H9 (cell line): ENCODE measurements at places on chromosomes 2 and 18. TPM values are rescaled to one million over a fixed set of nuclear protein-coding genes. Genes with fewer than 3 reads are reported as not detected.

- H3K4me3 ChIP-seq: no peak overlapping the region
- no peak overlapping the region for H3K27ac ChIP-seq
- H3K27me3 ChIP-seq: no peaks in the 10 kb centered on the region
- no peaks in the 10 kb centered on the region for H3K36me3 ChIP-seq
- H3K4me1 ChIP-seq: no peaks in the 10 kb centered on the region
These were observed 162.4 kb upstream of the NABP1 start for GRCh38 chr2:191515551-191515950.

- no peak for DNase-seq
- no peak overlapping the region for H3K4me3 ChIP-seq
- peaks cover 2% of the 10 kb centered on the region for H3K4me1 ChIP-seq
- no peak overlapping the region for H3K27ac ChIP-seq
- no peaks in the 10 kb centered on the region for H3K36me3 ChIP-seq
These were observed 57.2 kb downstream of the LIPG start for GRCh38 chr18:49618742-49619681.

- H3K4me1 ChIP-seq: no peaks in the 10 kb centered on the region
- H3K27ac ChIP-seq: no peak overlapping the region
- no peaks in the 10 kb centered on the region for H3K36me3 ChIP-seq
- peak; percentile 37 for DNase-seq
These were observed 32.7 kb upstream of the SERTAD2 start for GRCh38 chr2:64686283-64686956.

DNA sequence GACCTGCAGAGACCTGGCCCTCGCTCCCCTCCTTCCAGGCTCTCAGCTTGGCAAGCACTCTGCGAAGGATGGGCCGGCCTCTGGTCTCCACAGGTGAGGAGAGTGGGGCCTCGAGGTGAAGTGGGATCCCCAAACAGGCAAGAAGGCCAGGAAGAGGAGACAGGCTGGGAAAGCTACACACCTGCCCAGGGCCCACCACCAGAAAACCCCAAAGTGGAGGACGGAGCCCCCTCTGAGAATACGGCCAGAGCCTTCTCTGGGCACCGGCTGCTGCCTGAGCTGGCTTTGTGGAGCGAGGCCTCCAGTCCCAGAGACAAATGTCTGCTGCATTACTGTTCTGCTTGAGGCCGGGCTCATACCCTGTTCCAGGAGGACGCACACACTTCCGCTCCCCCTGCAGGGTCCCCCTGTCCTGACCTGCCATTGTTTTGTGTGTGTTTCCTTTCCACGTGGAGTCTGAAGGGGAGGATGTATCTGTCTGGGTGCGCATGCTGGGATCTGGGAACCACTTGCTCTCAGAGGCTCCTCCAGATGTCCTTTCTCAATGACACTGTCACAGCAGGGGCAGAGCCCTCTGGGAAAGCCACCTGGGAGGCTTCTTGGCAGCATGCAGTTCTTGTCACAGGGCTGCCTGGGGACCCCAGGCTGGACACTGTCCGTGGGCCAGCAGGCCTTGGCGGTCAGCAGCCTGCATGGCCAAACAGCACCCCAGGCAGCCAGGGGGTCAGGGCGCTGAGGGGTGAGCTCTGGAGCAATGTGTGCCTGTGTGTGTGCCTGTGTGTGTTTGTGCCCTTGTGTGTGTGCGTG, 20.8 kb downstream of the KCNF1 start:
- H3K36me3 ChIP-seq: no peaks in the 10 kb centered on the region
- no peaks in the 10 kb centered on the region for H3K27me3 ChIP-seq
- DNase-seq: no peak
- no peak overlapping the region for H3K4me3 ChIP-seq

DNA sequence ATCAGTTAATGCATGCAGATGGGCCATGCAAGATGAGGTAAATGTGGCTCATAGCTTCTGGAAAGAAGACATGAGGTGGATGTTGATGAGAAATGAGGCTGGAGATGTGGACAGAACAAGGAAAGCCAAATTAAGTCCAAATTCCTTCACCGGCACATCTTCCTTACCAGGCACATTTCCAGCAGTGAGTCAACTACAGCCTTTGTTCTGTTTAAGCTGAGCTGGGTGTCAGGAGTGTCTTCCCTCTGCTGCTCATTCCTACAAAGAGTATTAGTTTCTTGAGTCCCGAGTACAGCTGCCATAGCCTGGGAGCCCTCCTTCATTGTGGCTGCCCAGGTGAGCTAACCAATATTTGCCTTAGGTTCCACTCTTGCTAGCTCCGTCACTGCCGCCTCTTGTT, 945.0 kb downstream of the SLC4A3 start:
- H3K4me3 ChIP-seq: no peak overlapping the region
- no peaks in the 10 kb centered on the region for H3K4me1 ChIP-seq
- no peaks in the 10 kb centered on the region for H3K36me3 ChIP-seq
- H3K27ac ChIP-seq: no peak overlapping the region
- no peaks in the 10 kb centered on the region for H3K27me3 ChIP-seq

GRCh38 chr2:237732070-237732469, 66.5 kb upstream of the RBM44 start:
- no peak for DNase-seq
- peaks cover 10% of the 10 kb centered on the region; the same call in 1 of the 2 replicates for H3K4me1 ChIP-seq
- no peak overlapping the region for H3K4me3 ChIP-seq
- peaks cover 3% of the 10 kb centered on the region; the same call in 1 of the 3 replicates for H3K36me3 ChIP-seq
- no peak overlapping the region for H3K27ac ChIP-seq
- no peaks in the 10 kb centered on the region for H3K27me3 ChIP-seq

GRCh38 chr2:241900251-241901017, 30.9 kb downstream of the RTP5 start:
- no peak overlapping the region for H3K4me3 ChIP-seq
- no peak overlapping the region for H3K27ac ChIP-seq
- no peaks in the 10 kb centered on the region; the same call in 1 of the 2 replicates for H3K4me1 ChIP-seq
- H3K36me3 ChIP-seq: no peaks in the 10 kb centered on the region

- no peak overlapping the region for H3K4me3 ChIP-seq
- H3K27ac ChIP-seq: no peak overlapping the region
- H3K27me3 ChIP-seq: no peaks in the 10 kb centered on the region
- no peak for DNase-seq
These were observed 2.2 kb upstream of the POLR2D start for GRCh38 chr2:127860130-127860529.

DNA sequence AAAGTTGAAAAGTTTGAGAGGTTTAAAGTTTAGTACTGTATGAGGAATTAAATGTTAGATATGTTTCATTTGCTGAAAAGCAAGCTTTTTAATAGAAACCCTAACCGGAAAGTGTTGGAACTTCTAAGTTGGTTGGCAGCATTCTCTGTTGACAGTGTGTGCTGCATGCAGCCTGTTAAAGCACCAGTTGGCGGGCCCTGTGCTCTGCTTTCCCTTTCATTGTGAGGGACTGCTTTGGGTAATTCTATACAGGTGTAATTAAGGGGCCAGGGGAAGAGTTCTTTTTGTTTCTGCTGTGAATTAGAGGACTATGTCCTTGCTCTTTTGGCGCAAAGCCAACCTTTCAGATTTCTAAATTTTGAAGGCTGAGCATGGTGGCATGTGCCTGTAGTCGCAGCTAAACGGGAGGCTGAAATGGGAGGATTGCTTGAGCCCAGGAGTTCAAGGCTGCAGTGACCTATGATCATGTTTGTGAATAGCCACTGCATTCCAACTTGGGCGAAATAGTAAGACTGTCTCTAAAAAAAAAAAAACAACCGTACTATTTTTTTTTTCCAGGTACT, 20.1 kb downstream of the PLEKHB2 start:
- H3K27ac ChIP-seq: no peak overlapping the region
- DNase-seq: no peak
- H3K36me3 ChIP-seq: peaks cover 74% of the 10 kb centered on the region

DNA sequence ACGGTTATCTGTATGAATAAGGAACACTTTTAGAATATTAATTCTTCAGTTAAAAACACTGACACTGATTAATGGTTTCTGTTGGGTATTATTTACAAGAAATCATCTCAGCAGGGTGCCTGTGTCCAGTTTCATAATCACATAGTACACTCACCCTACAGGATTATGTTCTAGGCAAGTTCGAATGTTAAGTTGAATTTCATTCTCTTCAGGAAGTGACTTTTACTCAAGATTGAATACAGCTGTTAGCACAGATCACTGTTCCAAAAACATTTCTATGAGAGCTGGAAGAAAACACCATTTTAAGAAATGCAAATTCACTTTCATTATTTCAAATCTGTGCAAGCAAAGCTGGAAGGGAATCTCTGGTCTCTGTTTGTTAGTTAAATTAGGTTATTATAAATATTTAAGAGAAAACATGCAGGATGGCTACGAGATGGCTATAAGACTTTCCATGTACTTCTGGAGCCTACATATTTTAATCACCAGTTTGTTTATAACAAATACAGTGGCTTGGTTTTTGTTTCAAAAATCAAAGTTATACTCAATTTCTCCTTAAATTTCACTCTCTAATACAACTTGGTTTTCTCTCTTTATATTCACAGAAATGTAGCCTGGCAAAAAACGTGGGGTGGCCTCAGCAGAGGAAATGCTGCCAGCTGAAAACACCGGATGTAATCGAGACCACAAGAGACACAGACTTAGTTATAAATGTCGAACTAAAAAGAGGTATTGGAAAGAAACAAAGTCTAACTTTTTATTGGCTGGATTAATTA, 65.8 kb downstream of the RBMS1 start:
- H3K4me1 ChIP-seq: no peaks in the 10 kb centered on the region
- DNase-seq: no peak
- H3K4me3 ChIP-seq: no peak overlapping the region

The GATA6 gene
- total RNA-seq: 0.04 TPM in 1 of 2 replicates, not detected in the other

The TEKT4 gene
- not detected in 2 replicates for total RNA-seq

The SPR gene
- 7.3 and 7.6 TPM in 2 replicates for total RNA-seq

The FSHR gene
- total RNA-seq: not detected in 2 replicates

The PRKAG3 gene
- not detected in 2 replicates for total RNA-seq
